Cortex of kidney (tissue), 1 donor: ENCODE measurements at places on chromosomes 6 and 20.

GRCh38 chr6:79525272-79526100 lies 11.7 kb downstream of the LCA5 start:
- DNase-seq = no peak

GRCh38 chr6:159325476-159325875 lies 156.3 kb downstream of the FNDC1 start:
- no peak for DNase-seq

DNA sequence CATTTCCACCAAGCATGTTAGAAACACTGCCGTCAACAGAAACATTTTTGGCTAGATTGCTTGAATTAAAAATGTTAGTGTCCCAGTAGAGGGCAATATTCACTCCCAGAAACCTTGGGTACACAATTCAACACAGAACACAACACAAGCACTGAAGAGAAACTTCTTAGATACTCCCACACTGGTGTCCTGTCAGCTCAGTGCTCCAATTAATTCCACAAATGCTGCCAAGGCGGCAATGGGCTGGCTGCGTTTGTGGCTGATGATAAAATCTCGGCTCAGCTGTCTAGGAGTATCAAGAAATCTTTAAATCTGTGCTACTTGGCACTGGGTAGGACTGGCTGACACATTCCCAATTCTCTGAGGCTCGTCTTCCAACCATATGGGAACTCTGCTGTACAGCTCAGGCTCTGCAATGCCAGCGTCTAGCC lies 39.3 kb downstream of the BEND3 start:
- no peak for DNase-seq

GRCh38 chr20:10634683-10635411 lies 39.0 kb downstream of the JAG1 start:
- DNase-seq = no peak

DNA sequence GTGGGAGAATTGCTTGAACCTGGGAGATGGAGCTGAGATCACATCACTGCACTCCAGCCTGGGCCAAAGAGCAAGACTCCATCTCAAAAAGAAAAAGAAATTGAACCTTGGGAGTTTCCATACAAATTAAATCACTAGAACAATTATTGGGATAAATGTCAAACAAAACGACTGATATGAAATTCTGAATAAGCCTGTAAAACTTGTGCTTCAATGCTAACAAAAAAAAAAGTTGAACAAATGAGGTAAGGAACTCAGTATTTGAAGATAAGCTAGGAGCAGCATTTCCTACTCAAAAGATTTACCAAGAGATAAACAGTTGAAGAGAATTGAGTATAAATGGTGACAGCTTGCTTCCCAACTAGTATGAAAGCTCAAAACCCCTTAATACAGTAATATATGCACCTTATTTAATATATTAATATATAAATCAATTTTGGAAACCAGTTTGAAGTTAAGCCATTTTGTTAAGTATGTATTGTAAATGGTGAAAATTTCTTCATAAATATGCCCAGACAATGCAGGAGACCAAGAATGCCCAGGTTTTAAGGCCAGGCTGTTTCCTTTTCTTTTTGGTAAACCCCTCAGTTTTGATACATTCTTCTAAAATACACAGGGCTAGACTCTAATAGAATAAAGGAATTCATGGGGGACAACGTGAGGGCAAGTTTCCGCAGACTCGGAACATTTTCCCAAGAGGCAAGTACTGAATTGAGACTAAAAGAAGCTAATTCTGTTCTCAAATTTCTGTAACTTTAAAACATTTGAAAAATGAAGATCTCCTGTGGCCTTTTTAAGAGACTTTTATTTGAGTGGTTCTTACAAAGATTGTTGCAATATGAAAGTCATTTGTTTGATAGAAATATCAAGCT lies 3.9 kb downstream of the ROMO1 start:
- DNase-seq = no peak

DNA sequence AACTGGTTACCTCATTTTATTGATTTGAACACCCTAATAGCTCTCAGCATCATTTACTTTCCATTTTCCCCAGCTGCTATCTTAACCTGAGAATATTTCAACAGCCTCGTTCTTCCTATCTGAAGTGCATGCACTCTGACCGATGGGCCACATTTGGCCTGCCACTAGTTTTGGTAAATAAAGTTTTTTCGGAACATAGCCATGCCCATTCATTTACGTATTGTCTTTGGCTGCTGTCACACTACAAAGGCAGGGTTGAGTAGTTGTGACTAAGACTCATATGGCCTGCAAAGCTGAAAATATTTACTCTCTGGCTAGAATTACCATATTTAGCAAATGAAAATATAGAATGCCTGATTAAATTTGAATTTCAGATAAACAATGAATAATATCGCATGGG lies 10.8 kb downstream of the ADGRF4 start:
- no peak for DNase-seq

DNA sequence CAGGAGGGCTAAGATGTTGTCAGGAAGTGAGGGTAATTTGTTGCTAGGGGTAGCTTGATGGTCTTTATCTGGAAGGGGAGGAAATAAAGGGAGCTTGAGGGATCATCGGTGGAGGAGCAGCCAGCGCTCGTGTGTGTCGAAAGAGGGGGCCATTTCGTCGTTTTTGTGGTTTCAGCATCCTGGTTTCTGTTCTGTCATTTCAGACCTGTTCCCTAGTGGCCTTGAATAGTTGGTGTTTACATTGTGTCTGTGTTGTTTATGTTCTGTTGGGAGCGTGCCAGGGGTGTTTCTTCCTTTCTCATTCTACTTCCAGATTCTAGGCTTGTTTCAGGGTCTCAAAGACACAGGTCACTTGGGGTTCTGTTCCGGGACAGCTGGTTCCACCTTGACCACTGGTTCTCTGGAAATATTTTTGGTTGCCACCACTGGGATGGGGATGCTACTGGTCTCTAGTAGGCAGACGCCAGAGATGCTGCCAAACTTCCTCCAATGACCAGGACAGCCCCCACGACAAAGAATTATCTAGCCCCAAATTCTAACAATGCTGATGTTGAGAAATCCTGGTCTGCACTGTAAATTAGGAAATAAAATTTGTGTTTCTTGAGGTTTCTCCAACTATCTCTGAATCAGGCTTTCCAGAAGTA lies 113.9 kb upstream of the NAA20 start:
- DNase-seq = no peak

DNA sequence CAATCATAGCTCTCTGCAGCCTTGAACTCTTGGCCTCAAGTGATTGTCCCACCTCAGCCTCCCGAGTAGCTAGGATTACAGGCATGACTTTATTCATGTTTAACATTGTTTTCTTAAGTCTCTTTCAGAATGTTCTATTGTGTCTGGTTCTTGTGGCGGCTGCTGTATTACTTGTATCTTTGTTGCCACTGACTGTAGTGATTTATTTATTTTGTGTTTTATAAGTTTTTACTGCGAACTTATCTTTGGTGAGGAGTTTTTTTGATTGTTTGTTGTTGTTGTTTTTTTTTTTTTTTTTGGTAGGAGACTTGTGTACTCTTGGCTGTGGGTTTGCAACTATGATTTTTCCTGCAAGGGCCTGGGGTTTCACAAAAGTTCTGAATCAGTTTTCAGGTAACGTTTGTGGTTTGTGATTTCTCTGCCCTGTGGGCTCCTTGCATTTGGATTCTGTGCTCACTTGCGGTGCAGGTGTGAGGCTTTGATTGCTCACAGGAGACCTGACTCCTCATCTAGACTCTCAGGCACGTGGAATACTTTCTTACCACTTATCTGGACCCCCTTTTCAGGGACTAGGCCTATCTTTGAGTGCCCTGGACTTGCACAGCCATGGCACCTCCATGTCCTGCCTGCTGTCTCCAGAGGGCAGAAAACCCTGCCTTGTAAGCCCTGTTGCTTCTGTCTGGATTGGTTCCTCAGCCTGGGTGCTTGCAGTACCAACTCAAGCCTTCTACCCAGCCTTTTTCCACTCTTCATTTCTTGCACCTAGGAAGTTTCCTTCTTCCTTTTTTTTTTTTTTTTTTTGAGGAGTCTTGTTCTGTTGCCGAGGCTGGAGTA lies 25.2 kb downstream of the KIF25 start:
- no peak for DNase-seq
